Activated CD4-positive, alpha-beta T cell treated with anti-CD3 and anti-CD28 coated beads, Interleukin-2, Interleukin-4, amounts not matched to agents 100 ng/mL and 50 ng/mL, durations not matched to agents 16 hours and 8 hours (primary cell): ENCODE measurements at places on chromosomes 3 and 15.
A peak's percentile ranks its signal among the peaks of the same experiment; 100 is the strongest.

DNA sequence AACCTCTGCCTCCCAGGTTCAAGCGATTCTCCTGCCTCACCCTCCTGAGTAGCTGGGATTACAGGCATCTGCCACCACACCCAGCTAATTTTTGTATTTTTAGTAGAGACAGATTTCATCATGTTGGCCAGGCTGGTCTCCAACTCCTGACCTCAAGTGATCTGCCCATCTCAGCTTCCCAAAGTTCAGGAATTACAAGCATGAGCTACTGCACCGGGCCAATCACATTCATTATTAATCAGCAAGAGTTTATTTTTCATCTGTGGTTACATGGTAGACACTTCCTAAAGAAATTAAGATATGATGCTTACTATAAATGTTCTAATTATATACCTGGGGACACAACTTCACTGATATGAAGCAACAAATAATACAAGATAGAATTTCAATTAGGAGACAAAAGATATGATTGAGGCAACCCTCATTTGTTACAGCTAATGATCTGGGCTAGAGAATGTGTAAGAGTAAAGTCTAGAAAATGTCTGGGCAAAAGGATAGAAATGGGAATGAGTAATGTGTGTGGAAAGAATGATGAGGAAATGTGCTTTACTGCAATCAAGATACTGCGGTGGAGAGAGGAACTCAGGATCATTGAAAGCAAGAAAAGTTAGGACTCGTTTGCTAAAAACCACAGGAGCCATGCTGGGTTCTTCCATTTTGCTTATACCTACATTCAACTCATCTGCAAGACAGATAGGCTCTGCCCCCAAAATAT is 366.8 kb downstream of the ZIC1 start:
- DNase-seq, result no peak

- DNase-seq, result no peak
These were observed 11.0 kb downstream of the PRKCD start for GRCh38 chr3:53171827-53172505.

- DNase-seq, result no peak
These were observed 38.2 kb downstream of the MRPL46 start for GRCh38 chr15:88428805-88429605.

- no peak for DNase-seq
These were observed 2.2 kb downstream of the FURIN start for GRCh38 chr15:90870354-90871138.

DNA sequence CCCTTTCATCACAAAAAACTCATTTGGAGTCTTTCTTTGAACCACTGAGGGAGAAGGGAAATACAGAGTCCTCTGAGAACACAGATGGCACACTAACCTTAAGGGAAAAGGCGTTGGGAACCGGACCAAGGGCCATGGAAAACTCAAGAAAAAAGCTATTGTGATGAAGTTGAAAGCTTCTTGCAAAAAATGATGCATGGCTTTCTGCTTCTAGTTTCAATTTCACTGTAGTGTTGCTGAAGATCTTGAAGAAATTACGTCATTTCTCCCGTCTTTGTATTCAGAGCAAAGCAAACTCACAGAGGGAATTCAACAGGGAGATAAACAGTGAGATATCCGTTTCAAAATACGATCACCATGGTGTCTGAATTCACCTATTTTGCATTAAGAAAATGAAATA is 642.3 kb upstream of the ADAMTS9 start:
- DNase-seq, result no peak

DNA sequence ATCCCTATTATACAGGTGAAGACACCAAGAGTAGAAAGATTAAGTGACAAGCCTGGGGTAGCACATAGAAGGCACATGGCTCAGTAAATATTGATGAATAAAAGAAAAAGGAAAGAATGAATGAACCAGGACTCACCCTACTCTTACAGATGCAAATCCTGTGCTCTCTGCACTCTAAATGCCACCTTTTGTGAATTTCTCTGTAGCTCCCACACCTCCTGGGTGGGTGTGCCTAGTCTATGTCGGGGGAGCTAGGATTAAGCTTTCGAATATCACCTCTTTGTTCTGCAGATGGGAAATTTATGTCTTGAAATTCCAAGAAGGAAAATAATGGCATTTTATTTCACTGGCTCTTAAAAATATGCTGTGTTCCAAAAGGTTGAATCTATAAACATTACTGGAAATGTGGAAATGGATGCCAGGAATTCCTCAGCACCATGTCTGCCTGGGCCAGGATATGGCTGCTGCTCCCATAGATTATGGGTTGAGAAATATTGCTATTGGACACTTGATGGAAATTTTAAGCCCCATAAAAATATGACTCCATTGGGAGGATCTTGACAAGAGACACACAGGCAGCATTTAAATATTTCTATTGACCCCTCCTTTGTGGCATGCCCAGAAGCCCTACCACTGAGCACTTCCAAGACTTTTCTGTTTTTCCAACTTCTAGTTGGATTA is 43.3 kb downstream of the CCNB2 start:
- no peak for DNase-seq

DNA sequence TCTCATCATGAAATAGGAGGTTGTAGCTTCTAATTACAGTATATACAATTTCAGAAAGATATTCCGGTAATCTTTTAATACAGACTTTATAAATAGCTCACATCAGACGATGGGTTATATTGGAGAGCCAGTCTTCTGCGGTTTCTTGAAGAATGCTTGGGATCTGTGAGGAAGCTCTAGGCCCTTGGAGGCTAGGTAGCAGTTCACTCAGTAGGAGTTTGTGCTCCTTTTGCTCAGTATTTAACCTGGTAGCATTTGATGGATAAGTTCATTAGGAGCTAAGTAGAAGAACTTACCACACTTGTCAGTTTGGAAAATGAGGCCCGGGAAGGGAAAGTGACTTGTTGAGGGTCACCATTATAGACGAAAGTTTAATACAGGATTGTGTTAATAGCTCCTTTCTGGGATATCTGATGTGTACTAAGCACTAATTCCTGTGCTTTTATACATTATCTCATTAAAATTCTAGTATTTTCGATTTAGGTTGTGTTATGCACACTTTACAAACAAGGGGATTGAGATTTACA is 2.8 kb downstream of the FNDC3B start:
- DNase-seq, result no peak

DNA sequence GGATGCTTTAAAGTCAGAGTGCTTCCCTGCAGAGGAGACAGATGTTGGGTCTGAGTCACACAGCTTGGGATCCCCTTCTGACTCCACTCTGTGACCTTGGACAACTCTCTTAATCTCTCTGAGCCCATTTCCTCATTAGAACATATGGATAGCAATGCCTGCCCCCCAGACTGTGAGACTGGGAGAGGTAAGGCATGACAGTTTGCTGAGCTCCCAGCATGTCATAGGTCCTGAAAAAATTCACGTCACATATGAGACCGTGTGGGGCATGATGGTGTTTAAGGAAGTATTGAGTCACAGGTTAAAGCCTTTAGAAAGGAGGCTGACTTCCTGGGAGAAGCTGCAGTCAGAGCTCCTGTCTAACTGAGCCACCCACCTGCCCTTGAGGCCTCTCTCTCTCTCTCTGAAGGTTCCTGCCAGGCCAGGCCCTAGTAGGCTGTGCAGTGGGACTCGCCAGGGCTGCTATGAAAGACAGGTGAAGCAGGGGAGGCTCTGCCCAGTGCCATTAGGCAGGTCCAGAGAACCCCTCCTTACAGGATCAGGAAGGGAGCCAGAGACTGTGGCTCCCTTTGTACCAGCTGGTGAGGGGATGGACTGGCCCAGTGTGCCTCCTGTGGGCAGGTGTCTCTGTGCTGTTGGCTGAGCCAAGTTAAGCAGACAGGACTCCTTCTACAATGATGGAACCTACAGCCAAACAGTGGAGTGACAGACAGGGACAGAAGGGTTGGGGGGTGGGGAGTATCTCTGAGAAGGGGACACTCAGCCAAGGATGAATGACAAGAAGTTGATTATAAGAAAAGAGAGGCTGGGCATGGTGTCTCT is 19.5 kb upstream of the DOCK3 start:
- peak; percentile 35 for DNase-seq

- no peak for DNase-seq
These were observed 96.1 kb downstream of the KBTBD8 start for GRCh38 chr3:67094167-67094566.

DNA sequence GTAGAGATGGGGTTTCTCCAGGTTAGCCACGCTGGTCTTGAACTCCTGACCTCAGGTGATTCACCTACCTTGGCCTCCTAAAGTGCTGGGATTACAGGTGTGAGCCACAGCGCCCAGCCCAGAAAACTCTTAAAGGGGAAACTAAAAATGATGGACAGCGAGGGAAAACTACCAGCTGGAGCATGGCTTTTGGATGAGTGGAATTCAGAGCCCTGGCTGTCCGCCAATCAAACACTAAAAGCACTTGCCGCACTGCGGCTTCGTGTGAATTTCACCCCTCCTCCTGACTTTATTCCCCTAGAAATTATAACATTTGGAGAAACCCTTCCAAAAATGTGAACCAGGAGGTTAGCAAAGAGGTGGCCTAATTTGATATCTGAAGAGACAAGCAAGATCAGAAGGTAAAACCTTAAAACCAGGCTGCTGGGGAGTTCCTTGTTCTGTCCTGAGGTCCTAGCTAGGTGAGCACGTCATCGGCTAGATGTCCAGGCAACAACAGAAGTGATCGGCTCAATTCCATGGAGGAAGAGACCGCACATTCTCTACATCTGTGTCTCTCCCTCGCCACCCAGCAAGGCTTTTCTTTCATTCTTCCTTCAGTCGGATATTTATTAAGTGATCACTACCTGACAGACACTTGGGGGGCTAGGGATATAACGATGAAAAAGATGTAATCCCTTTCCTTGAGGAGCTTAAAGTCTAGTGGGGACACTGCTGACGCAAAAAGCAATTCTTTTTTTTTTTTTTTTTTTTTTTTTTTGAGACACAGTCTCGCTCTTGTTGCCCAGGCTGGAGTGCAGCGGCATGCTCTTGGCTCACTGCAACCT is 1.7 kb downstream of the TM4SF19 start:
- no peak for DNase-seq

DNA sequence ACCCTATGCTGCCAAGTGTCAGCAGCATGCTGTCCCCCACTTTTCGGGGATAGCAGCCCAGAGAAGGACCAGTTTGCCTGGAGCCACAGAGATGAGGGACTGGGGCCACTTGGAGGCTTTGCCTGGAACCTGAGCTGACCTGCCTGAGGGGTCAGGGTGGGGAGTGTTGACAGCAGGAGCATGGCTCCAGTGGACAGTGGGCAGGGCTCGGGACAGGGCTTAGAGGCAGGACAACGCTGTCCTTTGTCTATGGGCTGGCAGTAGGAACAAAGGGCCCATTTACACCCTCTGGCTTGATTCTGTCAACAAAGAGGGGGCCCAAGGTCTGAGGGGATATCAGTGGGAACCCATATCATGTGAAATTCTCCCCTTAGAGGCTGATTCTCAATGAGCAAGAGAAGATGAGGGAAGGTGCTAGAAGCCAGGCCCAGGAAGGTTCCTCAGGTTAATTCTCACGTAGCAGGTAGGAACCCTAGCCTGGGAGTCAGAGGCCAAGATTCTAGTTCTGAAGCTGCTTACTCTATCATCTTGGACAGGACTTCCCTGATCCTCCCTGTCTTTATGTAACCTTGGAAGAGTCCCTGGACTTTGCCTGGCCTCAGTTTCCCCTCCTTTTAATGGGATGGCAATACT is 29.7 kb upstream of the HHATL start:
- DNase-seq, result no peak

- DNase-seq, result no peak
These were observed 21.5 kb downstream of the CIAO2A start for GRCh38 chr15:64071931-64072765.

DNA sequence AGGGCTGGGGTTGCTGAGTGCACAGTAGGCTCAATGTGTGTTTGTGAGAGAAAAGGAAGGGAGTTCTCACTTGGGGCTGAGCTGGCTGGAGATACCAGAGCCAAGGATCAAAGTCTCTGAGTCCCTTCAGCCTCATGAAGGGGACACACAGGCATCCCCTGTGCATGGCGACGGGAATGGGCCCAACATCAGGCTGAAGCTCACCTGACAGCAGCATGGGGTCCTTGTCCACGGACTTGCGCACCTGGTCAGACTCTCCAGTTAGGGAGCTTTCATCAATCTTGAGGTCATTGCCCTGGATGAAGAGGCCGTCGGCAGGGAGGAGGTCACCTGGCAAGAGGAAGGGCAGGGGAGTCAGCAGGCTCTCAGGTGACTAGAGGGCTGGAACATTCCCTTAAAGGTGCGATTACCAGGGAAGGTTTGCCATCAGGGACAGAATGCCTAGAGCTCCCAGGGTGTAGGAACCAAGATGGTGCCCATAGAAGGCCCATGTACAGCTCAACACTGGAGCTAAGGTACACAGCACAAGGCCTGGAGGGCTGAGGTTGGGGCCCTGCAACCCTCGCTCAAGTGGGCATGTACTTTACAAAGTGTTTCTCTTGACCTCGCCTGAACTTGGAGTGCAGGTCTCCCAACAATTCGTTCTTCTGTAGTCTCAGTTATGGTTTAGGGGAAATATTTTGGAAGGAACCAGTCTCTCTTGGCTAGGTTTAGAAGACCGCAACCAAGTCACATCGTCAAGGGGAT is 80.0 kb upstream of the SEC13 start:
- no peak for DNase-seq

DNA sequence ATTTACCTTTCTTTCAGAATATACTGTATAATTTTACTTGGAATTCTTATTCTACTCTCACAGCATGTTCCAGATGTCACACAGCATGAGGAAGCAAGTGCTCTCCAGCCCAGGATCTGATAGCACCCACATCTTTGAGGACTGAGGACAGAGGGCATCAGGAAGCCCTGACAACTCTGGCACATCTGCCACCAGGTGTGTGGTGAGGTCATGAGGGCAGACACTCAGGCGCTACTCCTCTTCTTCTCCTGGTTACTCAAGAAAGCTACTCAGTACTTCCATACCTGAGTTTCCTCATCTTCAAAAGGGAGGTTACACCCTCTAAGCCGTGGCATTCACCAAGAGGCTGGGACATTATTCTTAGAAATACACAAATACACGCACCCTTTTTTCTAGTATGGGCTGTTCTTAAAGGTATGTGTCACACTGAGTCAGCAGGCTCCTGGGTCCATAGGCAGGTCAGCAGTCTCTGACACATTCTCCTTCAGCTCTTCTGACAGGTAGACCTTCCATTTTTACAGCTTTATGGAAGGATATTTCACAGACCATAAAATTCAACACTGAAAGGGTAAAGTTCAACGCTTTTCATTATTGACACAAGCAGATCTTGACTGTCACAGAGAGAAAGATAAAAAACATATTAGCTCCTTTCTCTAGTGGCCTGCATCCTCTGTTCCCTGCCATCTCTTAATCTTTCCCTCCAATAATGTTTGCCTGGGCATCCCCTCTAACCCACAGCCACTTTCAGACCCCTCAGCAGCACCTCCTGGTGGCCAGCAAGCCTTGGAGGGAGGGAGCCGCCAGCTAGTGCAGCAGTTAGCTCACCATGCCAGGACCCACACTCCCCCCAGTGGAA is 103.2 kb upstream of the TJP1 start:
- peak; percentile 25 for DNase-seq

- DNase-seq, result no peak
These were observed 66.2 kb upstream of the UBE2E1 start for GRCh38 chr3:23739536-23739935.

DNA sequence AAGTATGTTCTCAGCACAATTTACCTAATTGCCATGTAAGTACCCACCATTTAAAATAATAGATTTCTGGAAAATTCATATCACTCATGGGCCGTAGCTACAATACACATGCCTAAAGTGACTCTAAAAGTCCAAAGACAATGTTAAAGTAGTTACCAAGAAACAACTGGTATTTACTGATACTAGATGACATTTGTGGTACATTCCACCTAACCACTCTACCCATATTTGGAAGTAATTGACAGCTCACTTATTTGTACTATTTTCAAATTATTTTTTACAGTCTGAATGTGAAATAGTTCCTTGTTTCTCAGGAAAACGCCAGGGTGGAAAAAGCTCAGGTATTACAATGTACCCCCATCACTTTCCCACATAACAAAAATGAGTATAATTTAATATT is 573.0 kb downstream of the MECOM start:
- DNase-seq, result no peak
